ENCODE measurements at places on chromosomes 6 and 20. TPM values are rescaled to one million over a fixed set of nuclear protein-coding genes. Genes with fewer than 3 reads are reported as not detected.

GRCh38 chr6:146912730-146913685 lies 291.2 kb upstream of the STXBP5 start:
- DNase-seq, result no peak

- DNase-seq, result no peak
Measured at GRCh38 chr6:35668744-35669450, 19.8 kb downstream of the FKBP5 start.

GRCh38 chr6:46635462-46635861 lies 17.2 kb downstream of the CYP39A1 start:
- no peak for DNase-seq

- no peak for DNase-seq
Measured at GRCh38 chr6:68737061-68737460, 102.0 kb downstream of the ADGRB3 start.

Gene DDO
- total RNA-seq, result not detected

DNA sequence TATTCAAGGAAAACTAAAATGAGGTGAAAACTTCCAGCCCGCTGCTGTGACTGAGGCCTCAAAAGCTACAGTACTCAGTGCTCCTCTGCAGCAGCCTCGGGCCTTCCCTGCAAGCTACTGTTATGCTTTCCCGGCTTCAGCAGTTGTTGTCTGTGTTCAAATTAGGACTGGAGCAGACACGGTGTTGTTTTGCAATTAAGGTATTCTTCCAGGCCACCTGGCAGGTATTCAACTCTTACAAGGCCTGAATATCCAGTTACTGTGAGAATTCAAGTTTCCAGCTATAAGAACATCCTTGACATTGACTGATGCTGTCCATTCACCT lies 10.7 kb downstream of the TXNDC5 start:
- DNase-seq, result no peak

Gene MEP1A
- total RNA-seq, result not detected
